ENCODE measurements at places on chromosomes 2 and 18. TPM values are rescaled to one million over a fixed set of nuclear protein-coding genes. Genes with fewer than 3 reads are reported as not detected.

GRCh38 chr2:82317012-82317411, 2012.5 kb upstream of the LRRTM1 start:
- DNase-seq: no peak

- DNase-seq: no peak
Observed at GRCh38 chr2:229348128-229348527, 77.0 kb upstream of the PID1 start.

DNA sequence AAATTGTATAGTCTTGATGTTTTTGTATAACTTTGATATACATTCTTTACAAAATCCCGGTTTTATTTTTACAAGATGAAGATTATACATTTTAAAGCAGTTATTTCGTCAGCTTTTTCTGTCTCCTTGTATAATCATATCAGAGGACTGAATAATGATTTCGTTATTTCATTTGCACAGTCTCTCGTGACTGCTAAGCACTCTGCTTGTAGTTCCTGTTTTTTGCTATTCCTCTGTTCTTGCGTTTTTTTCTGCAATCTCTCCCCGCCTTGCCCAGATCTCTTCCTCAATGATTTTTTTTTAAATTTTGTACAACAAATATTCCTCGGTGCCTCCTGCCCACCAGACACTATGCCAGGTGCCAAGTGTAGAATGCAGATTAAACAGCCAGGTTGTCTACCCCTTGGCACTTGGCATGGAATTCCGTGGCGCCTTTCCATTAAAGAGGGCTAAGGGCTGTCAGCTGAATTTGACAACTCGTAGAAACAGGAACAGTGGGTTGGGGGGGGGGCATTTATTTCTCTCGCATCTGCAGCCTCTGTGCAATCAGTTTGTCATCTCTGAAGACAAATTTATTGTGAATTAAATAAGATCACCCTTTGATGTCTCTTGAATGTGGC, 69.6 kb downstream of the KLHL29 start:
- no peak for DNase-seq

The KIF1A gene
- 5.2 TPM for total RNA-seq

The TRIM54 gene
- 2.6 TPM for total RNA-seq

All from urinary bladder (tissue), 4 donors.